ENCODE measurements at places on chromosomes 7 and 10.

- no peak for DNase-seq
These were observed 4.8 kb upstream of the AASS start for GRCh38 chr7:122148878-122149277.

DNA sequence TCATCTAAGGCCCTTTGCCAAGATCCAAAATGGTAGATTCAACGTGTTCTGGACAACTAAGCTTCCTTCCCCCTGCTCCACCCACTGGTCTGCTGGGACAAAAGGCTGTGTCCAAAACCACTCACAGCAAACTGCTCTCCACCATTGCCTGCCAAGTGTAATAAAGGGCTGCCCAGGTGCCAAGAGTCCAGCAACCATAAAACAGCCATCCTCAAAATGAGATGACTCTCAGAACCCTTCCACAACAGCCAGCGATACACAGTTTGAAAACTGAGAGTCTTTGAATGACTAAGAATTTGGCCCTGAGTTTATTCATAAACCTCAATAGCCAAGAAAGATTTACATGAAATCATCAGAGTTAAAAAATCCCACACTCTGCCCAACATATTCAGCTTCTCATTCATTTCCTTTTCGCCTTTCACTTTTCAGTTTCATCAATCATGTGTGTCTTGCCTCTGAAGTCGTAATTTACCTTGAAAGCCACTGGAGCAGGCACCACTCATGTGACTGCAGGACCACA lies 658.1 kb upstream of the MGMT start:
- no peak for DNase-seq

GRCh38 chr7:45643630-45644029 lies 69.5 kb downstream of the ADCY1 start:
- DNase-seq, result no peak

GRCh38 chr10:42954766-42955492 lies 121.9 kb upstream of the RET start:
- DNase-seq, result no peak

DNA sequence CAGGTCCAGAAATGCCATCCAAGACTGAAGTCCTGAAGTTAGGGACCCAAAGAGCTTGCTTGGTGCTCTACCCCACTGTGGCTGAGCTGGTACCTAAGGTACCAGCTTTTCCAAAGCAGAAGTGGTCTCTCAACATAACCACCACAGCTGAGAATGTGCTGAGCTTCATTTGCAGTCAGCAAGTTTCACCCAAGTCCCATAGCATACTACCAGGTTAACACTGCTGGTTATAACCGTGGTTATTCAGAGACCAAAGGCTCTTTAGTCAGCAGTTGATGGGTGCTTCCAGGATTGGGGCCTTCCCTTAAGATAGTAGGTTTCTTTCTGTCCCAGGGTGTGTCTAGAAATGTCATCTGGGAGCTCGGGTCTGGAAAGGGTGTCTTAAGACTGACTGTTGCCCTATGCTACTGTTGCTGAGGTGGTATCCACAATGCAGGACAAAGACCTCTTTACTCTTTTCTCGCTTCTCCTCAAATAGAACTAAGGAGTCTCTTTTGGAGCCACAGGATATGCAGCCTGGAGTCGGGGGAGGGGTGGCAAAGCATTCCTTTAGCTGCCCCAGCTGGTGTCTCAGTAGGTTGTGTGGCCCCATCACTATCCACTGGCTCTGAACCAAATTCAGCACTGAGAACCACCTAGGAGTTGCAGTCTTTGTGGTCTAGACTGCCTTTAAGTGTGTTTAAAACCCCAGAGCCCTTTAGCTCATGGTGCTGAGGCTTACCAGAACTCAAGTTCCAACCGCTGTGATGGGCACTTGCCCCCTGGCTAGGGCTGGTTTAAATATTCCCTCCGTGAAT lies 354.9 kb upstream of the SEMA3C start:
- no peak for DNase-seq
